ENCODE measurements at places on chromosomes 13 and 19.
A peak's percentile ranks its signal among the peaks of the same experiment; 100 is the strongest.

DNA sequence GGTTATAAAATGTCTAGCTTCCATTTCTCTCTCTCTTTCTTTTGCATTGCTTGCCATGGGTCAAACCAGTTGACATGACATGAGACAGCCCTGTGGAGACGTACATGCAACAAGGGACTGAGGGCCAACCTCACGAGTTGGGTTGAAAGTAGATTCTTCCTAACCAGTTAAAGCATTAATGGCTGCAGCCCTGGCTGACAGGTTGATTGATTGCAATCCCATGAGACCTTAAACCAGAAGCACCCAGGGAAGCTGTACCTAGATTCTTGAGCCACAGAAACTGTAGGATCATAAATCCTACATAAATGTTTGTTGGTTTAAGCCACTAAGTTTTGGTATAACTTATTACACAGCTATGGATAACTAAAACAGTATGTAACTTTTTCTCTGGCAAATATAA, 373.8 kb downstream of the DACH1 start:
- DNase-seq: no peak

GRCh38 chr13:87035526-87035925, 635.6 kb upstream of the SLITRK5 start:
- DNase-seq: no peak

DNA sequence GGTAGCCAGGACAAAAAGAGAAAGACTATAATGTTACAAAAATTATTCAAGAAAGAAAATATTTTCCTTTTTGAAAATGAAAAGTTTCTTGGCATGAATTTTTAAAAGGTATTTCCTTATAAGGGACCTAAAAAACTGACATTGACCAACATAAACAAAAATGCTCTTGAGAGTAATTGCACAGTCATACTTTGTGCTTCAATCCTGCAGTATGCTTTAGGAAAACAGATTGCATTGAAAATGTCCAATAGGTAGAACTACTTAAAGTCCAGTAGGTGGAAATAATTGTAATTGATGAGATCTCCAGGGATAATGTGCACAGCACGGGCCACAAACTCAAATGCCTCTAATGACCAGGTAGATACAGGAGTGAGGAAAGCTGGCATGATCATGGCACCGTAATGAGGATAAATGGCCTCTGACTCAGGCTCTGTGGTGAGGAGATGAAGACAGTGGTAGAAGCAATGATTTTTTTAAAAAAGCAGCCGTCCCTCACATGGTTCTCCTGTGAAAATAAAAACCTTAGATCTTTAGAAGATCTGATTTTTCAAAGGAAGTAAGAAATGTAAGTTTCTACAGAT, 278.0 kb downstream of the ITGBL1 start:
- no peak for DNase-seq

- DNase-seq: no peak
These were observed 1.6 kb downstream of the BCAM start for GRCh38 chr19:44810234-44811121.

DNA sequence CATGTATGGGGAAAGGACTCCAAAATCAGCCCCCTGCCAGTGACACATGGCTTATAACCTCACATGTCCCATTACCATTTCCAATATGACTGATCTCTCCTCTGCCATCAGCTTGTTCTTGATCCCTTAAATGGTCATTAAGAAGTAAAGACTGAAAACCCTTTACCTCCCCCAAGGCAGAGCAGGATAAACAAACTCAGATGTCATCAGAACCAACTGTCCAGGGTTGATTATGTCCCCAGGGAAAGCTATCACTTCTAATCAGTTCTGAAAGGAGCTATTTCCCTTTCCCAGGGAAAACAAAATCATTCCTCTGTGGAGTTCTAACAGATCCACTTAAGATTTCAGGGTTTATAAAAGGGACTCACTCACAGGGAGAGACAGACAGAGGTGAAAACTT, 350.9 kb downstream of the SUCLA2 start:
- DNase-seq: no peak

GRCh38 chr19:58332697-58333096, 5.9 kb downstream of the ZSCAN22 start:
- DNase-seq: no peak

- no peak for DNase-seq
These were observed 7.5 kb downstream of the KLF16 start for GRCh38 chr19:1855828-1856255.

- DNase-seq: peak; percentile 39
These were observed 44.9 kb downstream of the RYR1 start for GRCh38 chr19:38478273-38478971.

GRCh38 chr13:97905517-97905916, 48.0 kb upstream of the IPO5 start:
- DNase-seq: no peak

GRCh38 chr19:34075661-34076091, 96.6 kb upstream of the LSM14A start:
- DNase-seq: no peak

GRCh38 chr19:10262771-10263170, 8.1 kb upstream of the ICAM1 start:
- DNase-seq: no peak

- no peak for DNase-seq
These were observed 1632.0 kb downstream of the UQCRFS1 start for GRCh38 chr19:27580906-27581305.

DNA sequence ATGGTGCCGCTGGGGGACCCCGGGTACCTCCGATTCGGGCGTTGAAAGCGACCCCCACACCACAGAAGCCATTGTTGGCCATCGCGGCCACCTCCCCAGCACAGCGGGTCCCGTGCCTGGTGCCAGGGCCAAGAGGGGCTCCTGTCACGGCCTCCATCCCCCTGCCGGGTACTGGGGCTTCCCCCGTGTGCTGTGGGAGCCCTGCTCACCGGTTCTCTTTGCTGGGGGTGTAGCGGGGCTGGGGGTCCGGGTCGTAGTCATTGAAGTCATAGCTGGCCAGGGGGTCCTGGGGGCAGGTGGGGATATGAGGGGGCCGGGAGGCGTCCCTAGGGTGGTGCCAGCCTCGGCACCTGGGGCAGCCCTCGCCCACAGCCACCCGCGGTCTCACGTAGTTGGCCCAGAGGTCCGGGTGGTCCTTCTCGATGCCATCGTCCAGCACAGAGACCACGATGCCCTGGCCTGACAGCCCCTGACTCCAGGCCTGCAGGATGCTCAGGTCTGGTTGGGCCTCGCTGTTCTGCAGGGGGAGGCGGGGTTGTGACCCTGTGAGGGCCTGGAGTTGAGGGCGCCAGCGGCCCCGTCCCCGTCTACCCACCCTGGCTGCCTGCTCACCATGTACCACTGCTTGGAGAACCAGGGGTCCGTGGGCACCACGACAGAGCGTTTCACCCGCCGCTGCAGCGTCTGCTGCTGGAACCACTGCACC, 2.4 kb downstream of the PCSK4 start:
- DNase-seq: no peak

GRCh38 chr19:17718550-17718946, 732 bp upstream of the MAP1S start:
- no peak for DNase-seq

DNA sequence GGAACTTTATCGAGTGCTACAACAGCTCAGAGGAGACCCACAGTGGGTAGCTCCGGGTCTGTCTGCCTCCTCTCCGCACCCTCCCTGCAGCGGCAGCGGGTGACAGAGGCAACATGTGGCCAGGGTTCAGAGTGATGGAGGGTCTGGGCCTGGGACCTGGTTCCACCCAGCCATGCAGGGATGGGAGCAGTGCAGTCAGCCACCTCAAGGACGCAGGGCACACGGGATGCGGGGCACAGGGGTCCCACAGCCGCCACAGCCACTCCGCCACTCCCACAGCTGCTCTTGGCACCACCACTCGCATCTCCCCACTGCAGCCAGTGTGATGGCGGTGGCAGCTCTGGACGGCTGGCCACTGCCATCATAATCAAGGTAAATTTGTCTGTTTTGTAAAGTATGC, 892.9 kb downstream of the OLFM4 start:
- DNase-seq: no peak

DNA sequence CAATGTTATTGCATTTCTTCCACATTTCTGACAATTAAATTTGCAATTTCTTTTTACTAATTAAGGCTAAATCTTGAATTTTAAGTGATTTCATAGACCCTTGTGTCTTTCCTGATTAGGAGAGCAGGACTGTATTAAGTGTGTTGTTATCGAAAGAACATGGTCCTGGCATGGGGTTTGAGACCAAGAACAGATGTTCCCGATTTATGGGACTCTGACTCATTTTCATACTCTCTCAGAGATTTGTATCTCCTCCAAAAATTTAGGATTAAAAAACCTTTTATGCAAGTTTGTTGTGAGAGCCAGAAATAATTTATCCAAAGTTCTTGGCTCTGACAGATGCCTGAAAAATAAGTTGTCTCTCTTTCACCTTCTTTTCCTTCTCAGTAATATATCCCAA, 589.3 kb upstream of the ARGLU1 start:
- no peak for DNase-seq

GRCh38 chr19:52094526-52095130, 937 bp downstream of the ZNF841 start:
- DNase-seq: no peak

GRCh38 chr19:14406645-14407401, 12.3 kb downstream of the DDX39A start:
- no peak for DNase-seq

GRCh38 chr13:36160297-36160696, 29.1 kb upstream of the DCLK1 start:
- DNase-seq: no peak

DNA sequence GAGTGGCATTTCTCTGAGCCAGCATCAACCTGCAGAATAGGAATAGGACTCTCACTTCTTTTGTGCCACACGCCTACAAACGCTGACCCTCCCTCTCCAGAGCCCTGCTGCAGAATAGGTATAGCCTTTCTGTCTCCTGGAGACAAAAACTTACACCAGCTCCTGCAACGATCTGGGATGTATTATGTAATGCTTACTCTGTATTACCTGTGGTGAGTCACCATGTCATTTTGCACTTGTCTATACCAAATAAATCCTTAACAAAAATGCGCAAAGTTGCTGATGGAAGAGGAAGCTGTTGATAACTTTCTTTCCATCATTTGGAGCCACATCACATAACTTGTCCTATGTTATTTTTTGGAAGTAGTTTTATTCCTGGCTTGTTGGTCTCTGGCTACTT, 155.8 kb upstream of the FNDC3A start:
- DNase-seq: no peak

DNA sequence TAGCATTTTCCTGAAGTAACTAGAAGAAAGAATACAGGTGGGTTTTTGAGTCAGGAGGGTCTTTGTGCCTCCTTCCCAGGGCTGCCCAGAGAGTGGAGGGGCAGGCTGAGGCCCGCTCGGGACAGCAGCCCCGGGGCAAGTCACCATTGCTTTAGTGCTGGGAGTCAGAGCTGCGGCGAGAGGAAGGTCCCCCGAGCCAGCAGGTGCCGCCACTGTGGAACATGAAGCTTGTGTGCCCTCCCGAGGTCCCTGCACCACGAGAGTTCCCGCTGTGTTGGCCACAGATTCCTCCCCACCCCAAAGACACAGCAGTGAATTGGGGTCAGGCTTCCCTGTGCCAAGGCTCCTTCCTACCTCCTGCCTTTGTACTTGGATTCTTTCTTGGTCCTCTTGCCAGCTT, 50.9 kb upstream of the TEX29 start:
- DNase-seq: peak; percentile 28

DNA sequence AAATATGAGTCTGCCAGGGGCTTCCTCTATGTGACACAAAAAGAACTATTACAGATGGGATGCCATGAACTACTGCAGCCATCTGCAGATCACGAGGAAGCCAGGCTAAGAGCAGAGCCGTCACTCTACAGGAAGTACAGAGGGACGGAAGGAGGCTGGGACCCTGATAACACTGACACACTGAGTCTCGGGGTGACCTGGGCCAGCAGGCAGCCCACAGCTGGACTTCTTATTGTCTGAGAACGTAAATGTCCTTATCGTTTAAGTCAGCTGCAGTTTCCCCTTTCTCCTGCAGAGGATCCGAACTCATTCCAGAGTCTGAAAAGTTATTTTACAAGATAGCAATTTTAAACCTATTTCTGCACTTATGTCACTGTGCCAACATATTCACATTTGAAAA, 20.7 kb downstream of the PARP4 start:
- no peak for DNase-seq

DNA sequence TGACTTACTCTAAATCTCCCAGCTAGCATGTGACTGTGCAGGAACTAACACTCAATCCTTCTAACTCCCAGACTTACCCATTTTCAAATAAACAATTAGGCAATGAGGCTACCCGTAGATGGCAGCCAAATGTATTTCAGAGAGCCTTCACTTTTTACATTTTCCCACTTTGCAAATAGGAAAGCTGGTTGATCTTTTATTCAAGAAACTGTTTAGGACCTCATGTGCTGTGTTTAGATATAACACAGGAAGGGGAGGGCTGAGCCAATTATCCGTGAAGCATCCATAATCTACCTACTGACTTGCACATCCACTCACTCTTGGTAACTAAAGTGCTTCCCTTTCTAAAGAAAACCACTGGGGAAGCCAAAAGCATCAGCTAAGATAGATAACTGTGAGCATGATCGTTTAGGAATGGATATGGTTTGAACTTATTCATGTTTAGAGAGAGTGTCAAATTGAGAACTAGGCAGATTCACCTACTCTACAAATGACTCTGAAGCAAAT, 33.4 kb downstream of the MBNL2 start:
- no peak for DNase-seq

DNA sequence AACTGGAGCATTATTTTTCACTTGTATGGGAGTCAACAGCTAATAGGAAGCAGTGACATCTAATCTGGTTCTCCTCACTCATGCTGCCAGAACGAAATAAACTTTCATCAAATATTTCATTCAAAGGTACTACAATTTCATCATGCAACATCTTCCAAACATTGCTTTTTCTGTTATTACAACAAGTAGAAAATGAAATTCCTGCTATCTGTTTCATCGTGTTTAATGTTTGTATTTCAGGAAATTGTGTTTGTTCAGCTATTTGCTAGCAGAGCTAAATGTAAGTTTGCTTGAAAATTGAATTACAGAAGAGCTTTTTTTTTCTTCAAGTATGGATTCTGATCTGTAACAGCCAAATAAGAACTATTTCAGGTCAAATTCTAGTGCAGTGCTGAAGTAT, 90.1 kb downstream of the SLITRK6 start:
- no peak for DNase-seq

GRCh38 chr13:31433746-31434145, 234.0 kb downstream of the B3GLCT start:
- no peak for DNase-seq

DNA sequence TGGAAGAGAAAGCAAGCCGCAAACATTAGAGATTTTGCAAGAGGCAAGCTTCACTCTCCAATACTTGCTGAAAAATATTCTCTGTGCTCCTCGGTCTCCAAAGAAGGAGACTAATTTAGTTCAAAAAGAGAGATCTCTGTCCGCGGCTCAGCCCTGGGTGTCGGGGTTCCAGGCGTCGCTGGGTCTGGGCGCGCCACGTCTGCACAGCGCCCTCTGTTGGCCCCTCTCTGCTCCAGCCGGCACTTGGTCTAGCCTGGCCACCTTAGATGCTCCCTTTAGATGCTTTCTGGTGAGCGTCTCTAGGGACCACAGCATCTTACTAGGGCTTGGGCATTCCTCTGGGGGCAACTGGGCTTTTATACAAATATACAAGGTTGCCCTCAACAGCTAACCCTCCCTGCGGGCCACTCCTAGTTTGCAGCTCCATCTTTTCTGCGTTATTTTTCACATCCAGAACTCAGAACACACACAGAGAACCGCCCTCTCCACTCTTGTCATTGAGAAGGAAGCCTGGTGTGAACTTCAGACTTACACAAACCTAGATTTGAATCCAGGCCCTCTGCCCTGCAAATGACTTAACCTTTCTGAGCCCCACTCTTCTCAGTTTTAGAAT, 78.3 kb downstream of the CYSLTR2 start:
- DNase-seq: peak; percentile 82

GRCh38 chr13:112695121-112695520, 5.3 kb downstream of the ATP11A start:
- no peak for DNase-seq

GRCh38 chr13:114208134-114208533, 26.6 kb upstream of the CDC16 start:
- DNase-seq: no peak
